ENCODE measurements at places on chromosomes 13 and 19.

GRCh38 chr13:72852207-72852606 is 70.3 kb downstream of the PIBF1 start:
- no peak for DNase-seq

GRCh38 chr13:61852116-61852619 is 436.5 kb upstream of the PCDH20 start:
- no peak for DNase-seq

GRCh38 chr13:93496985-93497673 is 270.5 kb downstream of the GPC6 start:
- DNase-seq, result no peak

DNA sequence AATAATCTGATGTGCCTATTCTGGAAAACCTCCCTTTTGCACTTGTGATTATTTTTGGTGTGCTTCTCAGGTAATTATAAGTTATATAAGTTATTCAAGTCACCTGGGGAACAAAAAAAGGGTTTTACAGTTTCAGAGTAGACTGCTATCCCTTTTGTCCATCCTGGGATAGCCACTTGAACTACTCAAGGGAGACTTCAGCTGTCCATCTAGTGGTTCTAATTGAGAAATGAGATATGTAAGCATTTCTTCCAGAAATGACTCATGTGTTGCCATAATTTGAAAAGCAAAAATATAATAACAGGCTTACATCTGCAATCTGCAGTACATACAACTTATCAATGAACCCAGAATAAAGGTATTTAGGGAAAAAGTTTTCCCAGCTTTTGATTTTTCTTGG is 20.4 kb downstream of the UBL3 start:
- DNase-seq, result no peak

DNA sequence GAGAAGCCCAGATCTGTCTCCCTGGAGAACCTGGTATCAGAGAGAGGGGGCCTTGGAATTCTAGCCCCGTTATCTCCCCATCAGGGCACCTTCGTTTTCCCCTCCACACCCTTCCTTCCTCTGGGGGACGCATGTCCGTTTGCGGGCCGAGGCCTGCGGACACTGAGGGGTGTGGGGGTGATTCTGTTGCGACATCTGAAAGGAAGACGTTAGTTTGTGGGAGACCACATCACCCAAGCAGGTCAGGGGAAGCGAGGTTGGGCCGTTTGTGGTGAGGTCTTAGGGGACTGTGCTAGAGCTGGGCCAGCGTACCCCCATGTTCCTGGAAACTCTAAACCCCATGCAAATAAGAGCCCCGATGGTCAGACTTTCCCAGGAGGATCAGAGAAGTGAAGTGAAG is 3.7 kb upstream of the HSH2D start:
- peak; percentile 45 for DNase-seq

- DNase-seq, result no peak
These were observed 4.0 kb upstream of the MCF2L start for GRCh38 chr13:112964971-112965492.

DNA sequence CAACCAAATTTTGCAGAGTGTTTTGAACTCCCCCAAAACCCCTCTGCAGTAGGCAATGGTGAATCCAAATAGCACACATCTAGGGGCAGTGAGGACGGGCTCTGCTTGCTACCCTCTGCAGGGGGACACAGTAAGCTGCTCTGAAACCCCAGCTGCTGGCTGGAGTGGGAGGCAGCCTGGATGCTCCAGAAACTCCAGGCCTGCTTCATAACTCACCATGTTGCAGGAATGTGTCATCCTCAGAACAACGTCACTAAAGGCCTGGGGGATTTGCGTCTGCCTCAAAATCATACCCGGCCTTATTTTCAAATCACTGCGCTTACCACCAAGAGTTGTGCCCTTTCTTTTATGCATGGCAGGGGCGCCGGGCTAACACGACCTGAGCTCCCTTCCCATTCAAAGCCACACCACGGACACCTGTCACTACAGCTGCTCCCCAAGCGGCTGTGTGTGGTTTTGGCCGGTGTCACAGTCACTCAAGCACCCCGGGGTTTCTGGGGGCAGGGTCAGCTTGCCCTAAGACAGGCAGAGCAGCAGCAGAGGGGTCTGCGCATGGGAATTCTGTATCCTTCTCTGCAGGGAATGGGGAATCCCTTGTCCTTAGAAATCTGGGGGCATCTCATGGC is 93.9 kb downstream of the TSHZ3 start:
- DNase-seq, result no peak

GRCh38 chr19:8697671-8698432 is 743 bp downstream of the ACTL9 start:
- no peak for DNase-seq
